ENCODE measurements at places on chromosomes 11 and 22.

DNA sequence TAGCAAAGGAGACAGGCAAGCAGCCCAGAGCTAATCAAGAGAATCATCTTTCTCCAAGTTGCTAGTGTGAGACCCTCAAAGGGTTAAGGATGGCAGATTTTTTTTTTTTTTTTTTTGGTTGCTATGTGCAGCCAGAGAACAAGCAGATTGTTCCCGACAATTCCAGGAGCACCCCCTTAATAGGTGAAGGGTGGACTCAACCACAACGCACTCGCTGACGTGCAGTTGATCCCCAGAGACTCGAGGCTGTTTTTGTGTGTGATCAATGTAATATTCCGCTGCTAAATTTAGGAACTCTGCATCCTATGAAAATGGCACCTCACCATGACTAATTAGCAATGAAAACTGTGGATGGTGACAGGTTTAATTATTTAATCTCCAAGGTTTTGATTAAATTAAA, 789.0 kb downstream of the KCNA4 start:
- no peak for DNase-seq

DNA sequence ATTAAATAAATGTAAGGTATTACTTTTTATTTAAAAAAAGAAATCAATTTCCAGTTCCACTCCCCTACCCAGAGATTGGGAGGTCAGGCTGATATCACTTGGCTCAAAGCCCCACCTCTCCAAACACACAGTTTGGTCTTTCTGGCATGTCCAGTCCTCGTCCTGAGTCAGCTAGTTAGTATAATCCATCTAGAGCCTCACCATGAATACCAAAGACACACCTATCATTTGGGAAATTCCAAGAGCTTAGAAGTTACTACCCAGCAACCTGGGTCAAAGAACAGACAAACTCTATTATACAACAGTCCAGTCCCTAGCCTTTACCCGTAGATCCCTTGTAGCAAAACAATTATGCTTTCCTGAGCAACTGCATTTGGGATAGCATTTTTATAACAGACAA, 9.4 kb downstream of the TREH start:
- no peak for DNase-seq

- no peak for DNase-seq
Measured at GRCh38 chr22:42236848-42237247, 33.6 kb downstream of the TCF20 start.

DNA sequence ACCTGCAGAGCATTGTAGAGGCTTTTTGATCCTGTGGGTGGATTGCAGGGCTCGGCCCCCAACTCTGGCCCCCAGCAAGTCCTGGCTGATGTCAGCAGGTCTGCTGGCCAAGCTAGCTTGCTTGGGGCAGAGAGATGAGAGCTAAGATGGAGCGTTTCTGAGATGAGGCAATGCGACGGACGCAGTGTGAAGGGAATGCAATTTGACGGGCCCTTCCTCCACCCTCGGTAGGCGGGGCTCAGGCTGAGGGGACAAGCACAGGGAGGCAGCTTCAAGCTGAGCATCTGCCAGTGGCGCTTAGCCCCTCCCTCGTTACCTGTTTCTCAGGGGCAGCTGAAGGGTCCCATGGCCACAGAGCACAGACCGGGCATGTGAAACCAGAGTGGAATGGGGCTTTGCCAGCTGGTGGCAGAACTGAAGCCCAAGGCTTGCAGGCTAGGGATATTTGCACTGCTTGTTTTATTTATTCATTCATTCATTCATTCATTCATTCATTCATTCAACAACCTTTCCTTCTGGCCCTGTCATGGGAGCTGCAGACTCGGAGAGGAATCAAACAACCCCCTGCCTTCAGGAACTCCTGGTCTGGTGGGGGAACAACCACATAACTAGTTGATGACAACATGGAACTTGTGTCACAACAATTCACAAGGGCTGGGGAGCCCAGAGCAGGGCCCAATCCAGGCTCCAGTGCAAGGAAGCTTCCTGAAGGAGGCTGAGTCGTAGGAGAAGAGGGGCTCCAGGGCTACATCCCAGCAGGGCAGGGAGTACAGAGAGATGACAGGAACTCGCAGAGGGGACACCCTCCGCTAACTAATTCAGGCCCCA, 66.8 kb downstream of the THAP12 start:
- no peak for DNase-seq
